ENCODE measurements at places on chromosomes 11 and 22.
A peak's percentile ranks its signal among the peaks of the same experiment; 100 is the strongest.

DNA sequence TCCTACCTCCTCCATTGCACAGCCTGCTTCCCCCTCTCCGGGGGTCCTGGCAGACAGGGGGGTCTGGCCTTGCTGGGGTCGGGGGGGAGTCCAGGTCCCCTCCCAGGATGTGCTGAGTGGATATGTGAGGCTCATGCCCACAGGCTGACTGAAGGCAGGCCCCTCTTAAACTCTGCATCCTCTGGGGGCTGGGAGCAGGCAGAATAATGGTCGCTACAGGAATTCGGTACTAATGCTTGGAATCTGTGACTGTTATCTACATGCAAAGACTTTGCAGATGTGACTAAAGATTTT lies 1.6 kb upstream of the SUN2 start:
- no peak for DNase-seq

- DNase-seq = no peak
Measured at GRCh38 chr22:47836957-47837356, 1074.5 kb downstream of the TBC1D22A start.

GRCh38 chr22:21028277-21029251 lies 3.8 kb downstream of the SLC7A4 start:
- no peak for DNase-seq

- DNase-seq = no peak
Measured at GRCh38 chr22:35315141-35315854, 15.6 kb downstream of the TOM1 start.

- DNase-seq = peak; percentile 62
Measured at GRCh38 chr11:3109921-3110706, 52.9 kb upstream of the CARS1 start.

- DNase-seq = no peak
Measured at GRCh38 chr11:28877340-28877739, 769.2 kb downstream of the METTL15 start.

DNA sequence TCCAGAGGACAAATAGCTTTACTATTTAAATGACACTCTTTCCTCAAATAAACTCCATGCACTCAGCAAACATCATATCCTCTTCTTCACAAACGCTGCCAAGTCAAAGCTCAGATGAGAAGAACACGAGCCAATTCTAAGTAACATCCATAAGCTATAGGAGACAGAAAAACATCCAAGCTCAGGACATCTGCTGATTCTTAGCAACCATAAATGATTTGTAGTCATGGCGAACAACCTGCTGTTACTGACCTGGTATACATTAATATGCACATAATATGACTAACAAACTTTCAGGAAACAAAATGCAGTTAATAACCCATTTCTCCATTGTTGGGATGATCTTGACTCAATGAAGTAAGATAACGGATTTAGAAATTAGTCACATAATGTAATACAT lies 6.7 kb downstream of the GALNT18 start:
- DNase-seq = no peak

- peak; percentile 14 for DNase-seq
Measured at GRCh38 chr11:57513911-57514537, 1.5 kb downstream of the SLC43A1 start.

- DNase-seq = no peak
Measured at GRCh38 chr22:48578138-48579042, 1249.3 kb downstream of the BRD1 start.

- DNase-seq = no peak
Measured at GRCh38 chr11:120129570-120129969, 8.3 kb downstream of the TRIM29 start.

DNA sequence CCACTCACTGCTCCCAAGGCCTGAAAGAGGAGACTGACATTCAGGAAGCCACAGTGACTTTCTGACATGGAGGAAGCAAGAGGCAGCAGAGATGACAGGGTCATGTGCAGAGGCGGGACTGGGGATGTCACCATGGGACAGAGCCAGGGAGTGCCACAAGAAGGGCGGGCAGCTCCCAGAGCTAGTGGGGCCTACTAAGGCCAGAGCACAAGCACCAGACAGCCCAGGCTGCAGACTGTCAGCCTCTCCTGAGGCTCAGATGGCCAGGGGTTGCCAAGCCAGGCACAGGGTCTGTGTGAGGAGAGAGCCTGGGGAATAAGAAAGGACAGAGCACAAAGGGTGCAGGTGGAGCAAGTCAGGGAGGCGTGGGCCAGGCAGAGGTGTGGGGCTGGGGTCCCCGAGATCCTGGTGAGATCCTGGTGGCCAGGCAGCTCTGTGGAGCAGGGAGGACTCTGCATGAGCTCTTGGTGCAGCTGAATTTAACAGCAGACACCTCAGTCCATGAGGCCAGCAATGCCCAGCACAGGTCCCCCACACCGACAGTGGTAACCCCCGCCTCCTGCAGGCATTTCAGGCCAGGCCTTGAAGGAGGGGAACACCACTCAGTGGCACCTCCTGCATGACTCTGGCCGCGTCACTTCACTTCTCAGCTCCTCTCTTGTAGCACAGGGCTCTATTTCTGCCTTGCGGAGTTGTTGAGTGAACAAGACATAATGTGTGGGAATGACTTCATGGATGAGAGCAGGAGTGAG lies 52.3 kb downstream of the SGSM3 start:
- no peak for DNase-seq

GRCh38 chr11:128434818-128435217 lies 152.5 kb downstream of the ETS1 start:
- DNase-seq = no peak

DNA sequence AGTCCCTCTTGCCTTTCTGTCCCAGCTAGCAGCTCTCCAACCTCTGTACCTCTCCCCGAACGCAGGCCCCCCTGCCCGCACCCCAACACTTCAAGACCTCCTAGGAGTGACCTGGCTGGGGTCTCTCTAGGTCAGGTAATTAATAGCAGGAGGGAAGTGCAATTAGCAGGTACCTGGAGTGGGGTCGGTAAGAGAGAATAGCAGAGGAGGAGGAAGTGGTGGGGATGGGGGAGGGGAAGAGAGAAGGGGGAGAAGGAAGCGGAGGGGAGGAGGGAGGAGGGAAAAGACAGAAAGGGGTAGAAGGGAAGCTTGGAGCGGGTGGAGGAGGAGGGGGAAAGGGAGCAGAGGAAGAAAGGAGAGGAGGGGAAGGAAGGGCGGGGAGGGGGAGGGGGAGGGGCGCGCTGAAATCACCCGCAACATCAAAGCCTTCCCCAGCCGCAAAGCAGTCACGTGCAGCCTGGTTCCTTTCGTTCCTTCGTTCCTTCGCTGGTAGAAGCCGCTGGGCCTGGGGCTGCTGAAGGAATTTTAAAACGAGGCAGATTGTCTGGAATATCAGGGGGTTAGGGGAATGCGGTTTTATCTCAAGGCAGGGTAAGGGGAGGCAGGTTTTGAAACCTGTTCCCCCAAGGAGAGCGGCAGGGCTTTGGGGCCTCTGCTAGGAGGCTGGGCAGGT lies 29.3 kb upstream of the TCF20 start:
- DNase-seq = peak; percentile 37

DNA sequence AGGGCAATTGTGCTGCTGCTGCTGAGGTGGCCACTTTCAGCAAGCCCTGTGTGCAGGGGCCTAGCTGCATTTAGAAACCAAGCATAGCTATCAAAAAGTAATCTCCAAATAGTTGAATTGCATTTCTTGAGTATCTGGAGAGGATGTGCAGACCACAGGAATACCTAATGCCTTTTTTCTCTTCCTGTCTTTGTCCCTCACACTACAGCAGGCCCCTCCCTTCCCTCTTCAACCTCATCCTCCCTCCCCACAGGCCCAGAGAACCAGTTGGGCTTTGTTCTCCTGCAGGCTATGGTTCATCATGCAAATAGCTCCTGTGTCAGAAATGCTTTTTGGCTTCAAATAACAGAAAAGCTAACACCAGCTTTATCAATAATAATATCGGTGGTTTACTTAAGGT lies 47.7 kb downstream of the DKK3 start:
- DNase-seq = peak; percentile 18

GRCh38 chr11:109085708-109086373 lies 336.1 kb upstream of the C11orf87 start:
- DNase-seq = no peak

DNA sequence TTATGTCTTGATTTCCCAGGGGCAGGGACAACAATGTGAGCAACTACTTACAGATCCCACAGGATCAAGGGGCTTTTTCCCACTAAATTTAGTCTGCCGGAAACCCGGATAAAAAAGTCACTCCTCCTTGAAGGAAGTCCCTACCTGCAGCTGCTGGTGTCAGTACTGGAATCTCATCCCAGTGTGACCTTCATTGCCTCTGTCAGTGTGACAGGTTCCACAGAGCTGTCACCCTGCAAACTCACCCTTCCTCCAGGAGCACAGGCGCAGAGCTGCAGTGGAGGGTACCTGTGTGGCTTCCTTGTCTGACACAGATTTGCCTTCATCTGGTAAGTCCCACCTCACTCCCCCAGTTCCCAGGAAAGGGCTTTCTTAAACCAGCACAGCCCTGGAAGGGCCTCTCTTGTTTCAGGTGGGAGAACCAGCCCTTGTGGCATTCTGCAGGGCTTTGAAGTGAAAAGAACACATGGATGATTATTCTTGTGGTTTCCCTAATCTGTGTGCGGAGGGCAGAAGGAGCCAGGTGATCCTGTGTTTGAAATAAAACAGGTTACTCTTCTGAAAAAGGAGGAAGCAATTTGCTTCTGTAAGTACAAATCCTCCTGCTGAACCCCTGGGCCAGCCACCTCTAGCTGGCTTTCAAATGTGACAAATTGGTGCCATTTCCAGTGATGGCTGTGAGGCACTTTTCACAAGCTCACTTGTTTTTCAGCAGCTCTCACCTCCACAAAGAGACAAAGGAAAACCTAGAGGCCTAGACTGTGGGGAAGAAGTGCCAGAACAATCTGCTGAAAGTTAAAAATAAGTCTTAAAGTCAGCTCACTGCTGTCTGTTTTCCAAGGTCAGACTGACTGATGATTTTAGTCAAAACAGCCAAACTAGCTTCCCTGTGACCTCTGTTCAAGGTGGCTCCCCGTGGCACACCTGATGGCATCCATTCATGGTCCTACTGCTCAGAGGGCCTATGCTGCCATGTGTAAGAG lies 9.2 kb upstream of the PRSS23 start:
- DNase-seq = no peak

GRCh38 chr11:75498556-75499255 lies 27.0 kb downstream of the GDPD5 start:
- no peak for DNase-seq

DNA sequence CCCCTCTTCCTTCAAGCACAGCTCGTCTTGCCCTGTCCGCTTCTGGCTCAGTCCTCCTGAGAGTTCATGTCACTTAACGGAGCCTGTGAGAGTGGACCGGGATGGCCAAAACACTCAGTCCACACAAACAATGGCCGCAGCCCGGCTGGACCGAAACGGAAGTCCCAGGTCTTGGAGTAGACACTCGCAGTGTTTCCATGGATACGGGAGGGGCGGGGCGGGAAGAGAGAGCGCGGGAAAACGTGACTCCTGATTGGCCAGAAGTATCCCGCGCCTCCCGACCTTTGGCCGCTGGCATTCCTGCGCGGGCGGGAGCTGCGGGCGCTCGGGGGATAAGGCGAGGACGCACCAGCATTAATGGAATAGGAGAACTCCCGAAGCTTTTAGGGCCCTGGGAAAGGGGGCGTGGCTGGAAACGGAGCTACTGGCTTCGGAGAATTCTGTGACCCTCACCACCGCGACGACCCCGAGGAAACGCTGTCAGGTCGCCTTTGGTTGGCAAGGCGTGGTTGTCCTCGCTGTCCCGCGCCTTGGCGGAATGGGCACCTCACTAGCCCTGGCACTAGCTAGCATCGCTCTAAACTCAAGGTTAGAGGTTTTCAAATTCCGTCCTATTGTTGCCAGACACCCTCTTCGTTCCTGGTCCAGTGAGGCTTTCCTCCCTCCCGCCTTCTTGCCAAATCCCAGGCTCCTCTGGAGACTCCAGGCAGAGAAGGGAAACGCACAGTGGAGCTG lies at the start of the genes NLRP14 and ZNF214:
Gene NLRP14, plus strand, starts transcription at position 297 of the 735 bp plus-strand sequence. CDS start 18,108 bp downstream, outside the sequence.
Gene ZNF214, minus strand, starts transcription at position 164 of the 735 bp plus-strand sequence. CDS start 17,511 bp downstream, outside the sequence.
- DNase-seq = no peak

GRCh38 chr11:103903621-103904323 lies 132.7 kb upstream of the DDI1 start:
- no peak for DNase-seq

DNA sequence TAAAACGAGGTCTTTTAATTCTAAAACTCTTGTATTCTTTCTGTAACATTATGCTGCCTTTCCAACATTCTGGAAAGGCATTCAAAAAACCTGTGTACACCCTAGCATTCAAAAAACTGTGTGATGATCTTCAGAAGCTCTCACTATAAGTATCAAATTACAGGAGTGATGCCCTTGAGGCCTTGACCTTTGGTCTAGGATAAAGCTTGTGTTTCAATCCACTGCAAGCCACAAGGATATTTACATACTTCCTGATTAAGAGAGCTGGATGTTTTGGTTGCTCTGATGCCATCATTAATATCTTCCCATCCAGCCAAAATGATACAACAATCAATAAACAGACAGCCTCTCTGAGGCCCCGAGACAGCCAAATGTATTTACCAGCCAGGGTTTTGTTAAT lies 11.9 kb downstream of the CLPB start:
- DNase-seq = no peak

GRCh38 chr22:23856721-23857605 lies 712 bp upstream of the SLC2A11 start:
- peak; percentile 18 for DNase-seq

DNA sequence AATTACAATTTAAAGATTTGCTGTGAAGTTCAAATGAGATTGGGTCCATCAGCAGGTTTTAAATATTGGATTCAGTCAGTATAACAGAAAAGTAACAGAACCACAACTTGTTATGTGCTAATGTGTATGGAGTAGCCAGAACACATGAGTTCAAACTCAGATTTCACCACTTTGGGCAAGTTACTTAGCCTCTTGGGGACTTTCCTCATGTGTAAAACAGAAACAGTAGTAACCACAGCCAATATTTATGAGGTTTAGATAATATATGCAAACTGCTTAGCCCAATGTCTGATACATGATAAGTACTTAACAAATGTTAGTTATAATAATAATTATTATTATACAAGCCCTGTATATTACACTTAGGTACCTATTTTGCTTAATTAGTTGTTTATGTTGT lies 21.8 kb upstream of the SLC5A12 start:
- no peak for DNase-seq

GRCh38 chr22:37752189-37753087 lies 55.3 kb upstream of the GCAT start:
- no peak for DNase-seq

DNA sequence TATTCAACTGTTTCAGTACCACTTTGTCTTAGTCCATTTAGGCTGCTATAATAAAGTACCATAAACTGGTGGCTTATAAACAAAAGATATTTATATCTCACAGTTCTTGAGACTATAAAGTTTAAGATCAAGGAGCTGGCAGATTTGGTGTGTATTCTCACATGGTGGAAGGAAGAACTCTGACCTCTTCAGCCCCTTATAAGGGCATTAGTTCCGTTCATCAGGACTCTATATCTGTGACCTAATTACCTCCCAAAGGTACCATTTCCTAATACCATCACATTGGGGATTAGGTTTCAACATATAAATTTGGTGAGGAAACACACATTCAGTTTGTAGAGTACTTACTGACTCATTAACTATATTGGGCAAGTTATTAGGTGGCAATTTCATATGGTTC lies 10.7 kb upstream of the ARL14EP start:
- DNase-seq = no peak

- no peak for DNase-seq
Measured at GRCh38 chr11:2002042-2002776, 4.6 kb upstream of the H19 start.

- no peak for DNase-seq
Measured at GRCh38 chr11:45917286-45917622, 423 bp downstream of the PEX16 start.

- no peak for DNase-seq
Measured at GRCh38 chr11:13065200-13065787, 56.2 kb downstream of the RASSF10 start.
